Keratinocyte (primary cell): ENCODE measurements at places on chromosomes 16 and 17. TPM values are rescaled to one million over a fixed set of nuclear protein-coding genes. Genes with fewer than 3 reads are reported as not detected.
A peak's percentile ranks its signal among the peaks of the same experiment; 100 is the strongest.

DNA sequence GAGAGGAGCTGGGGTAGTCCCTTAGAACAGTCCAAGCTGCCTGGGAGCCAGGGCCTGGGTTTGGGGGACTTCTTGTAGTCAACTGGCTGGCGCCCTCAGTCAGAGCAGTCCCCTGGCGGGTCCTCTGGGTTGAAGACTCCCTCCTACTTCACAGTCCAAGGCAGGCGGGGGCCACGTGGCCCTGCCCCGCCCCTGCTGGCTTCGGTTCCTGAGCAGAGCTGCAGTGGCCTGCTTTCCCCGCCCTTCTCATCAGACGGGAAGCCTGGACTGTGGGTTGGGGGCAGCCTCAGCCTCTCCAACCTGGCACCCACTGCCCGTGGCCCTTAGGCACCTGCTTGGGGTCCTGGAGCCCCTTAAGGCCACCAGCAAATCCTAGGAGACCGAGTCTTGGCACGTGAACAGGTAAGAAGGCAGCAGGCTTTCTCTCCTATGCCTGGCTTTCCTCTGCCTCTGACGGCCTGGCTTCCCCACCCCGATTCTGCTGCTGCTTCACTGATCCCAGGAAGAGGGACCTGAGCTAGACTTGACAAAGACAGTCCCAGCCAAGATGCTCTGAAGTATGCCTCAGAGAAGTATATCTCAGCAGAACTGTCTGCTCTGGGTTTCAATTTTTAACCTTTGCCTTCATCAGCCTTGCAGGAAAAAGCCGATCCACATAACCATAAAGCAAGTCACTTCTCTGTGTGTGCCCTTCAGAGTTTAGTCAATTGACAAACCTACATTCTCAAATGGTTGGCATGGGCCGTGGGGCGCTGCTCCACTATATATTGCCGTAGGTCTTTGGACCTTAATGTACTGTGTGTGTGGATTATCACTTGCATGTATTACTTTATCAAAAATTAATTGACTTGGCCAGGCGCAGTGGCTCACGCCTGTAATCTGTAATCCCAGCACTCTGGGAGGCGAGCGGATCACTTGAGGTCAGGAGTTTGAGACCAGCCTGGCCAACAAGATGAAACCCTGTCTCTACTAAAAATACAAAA is 56.3 kb downstream of the SF3B3 start:
- no peaks in the 10 kb centered on the region for H3K27me3 ChIP-seq
- DNase-seq, result no peak

GRCh38 chr17:78883533-78884131 is 19.4 kb downstream of the CEP295NL start:
- peaks cover 5% of the 10 kb centered on the region for H3K27me3 ChIP-seq
- peak overlapping the region; percentile 20 for H3K27ac ChIP-seq
- H3K4me3 ChIP-seq, result no peak overlapping the region
- no peak for DNase-seq

DNA sequence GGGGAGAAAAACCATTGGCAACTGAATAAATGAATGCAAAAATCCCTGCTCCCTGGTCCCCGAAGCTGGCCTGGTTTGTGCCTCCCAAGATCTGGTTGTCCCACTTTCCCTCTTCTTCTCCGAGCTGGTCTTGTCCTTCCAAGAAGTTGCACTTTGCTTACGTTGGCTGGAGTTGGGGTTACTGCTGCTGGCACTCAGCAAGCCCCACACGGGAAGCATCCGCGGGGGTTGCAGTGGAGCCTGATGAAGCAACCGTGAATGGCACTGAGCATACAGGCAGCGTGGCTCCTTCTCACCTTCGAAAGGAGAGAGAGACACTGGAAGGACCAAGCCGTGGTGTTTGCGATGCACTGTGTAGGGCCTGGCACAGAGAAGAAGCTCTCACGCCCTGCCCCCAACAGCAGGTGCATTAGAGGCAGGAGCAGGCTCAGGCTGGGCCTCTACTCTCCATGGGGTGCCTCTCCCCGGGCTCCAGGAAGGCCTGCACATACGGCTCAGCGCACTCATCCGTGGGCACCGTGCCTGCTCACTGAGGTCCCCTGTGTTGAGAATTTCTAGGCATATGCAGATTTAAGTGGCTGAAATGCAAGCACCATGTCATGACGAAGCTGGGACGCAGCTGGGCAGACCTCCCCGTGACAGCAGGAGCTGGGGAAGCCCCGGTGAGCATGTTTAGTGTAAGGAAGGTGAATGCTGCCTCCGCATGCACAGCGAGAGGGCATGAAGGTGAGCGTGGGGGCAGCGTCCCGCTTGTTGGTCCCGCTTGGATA is 12.1 kb downstream of the CA5A start:
- H3K4me3 ChIP-seq, result peak overlapping the region; percentile 19
- no peak overlapping the region for H3K27ac ChIP-seq
- H3K4me1 ChIP-seq, result peaks cover 16% of the 10 kb centered on the region
- DNase-seq, result no peak

DNA sequence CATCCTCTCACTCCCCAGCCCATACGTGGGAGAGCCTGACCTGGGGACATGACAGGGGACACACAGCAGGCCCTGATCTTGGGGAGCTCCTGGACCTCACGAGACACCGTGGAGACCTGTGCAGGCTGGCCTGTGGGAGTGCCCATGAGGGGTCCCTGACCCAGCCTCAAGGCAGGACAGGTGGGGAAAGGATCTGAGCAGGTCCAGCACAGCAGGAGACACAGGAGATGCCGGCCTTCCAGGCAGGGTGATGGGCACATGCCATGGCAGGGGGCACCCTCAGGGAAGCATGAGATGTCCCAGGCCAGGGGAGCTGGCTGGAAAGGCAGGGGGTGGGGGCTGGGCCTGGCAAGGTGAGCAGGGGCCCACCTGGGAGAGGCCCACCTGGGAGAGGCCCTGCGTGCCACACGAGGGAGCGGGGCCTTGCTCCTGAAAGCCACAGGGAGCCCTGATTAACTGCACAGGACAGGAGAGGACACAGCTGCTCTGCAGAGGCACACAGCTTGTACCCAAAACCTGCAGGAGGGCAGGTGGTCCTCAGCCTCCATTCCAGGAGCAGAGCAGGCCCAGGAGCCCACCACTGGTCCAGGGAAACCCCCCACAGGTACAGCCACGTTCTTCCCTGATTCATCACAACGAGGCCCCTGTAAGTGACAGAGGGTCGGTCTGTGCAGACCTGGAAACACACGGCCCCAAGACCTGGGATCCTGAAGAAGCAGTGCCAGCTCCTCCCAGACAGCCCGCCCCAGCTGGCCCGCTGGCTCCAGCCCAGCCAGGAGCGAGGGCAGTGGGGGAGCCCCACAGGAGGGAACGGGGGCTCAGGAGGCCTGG is 26.6 kb upstream of the KRT17 start:
- no peaks in the 10 kb centered on the region for H3K27me3 ChIP-seq
- no peak for DNase-seq
- no peak overlapping the region for H3K4me3 ChIP-seq

DNA sequence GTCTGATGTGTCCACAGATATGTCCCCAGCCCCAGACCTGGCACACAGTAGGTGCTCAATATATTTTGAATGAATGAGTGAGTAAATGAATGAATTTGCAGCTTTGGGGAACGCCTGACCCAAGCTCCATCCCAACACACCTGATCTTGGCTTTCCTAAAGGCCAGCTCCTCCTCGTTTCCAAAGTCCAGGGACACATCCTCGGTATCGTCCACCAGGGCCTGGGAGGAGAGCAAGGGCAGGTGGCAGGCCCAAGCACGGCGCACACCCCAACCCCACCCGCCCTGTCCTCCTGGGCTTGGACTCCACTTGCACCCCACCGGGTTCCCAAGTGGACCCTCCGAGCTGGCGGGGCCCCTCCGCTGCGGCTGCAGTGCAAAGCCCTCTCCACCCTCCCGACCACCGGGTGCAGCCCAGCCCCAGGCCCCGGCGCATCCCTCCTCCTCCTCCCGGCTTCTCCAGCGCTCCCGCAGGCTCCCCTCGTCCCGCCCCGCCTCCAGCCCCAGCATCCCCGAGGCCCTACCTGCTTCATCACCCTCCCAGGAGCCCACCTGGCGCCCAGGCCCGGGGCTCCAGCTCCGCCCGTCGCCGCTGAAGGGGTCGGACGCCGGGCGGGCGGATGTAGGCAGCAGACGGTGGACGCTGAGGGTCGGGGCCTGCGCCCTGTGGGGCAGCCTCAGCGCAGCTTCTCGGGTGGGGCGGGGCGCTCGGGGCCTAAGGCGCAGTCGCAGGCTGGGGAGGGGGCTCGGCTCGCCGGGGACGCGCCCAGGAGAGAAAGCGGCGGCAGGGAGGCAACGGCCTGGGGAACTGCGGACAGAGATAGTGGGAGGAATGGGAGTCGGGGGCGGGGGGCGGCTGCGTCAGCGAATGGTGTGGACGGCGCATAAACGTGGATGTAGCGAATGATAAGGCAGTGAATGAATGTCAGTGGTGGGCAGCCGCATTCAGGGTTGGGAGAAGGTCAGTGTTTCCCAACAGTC is at the start of gene TVP23A:
TVP23A (minus strand) TSS at position 832 of the 979 bp plus-strand sequence; CDS start at position 531, 301 bp downstream.
- no peaks in the 10 kb centered on the region for H3K36me3 ChIP-seq
- no peak within 1 kb of the TSS for H3K4me3 ChIP-seq
- peaks cover 4% of the 10 kb centered on the region for H3K27me3 ChIP-seq
- no peak for DNase-seq

- H3K27me3 ChIP-seq, result no peaks in the 10 kb centered on the region
- H3K4me1 ChIP-seq, result no peaks in the 10 kb centered on the region
- no peak for DNase-seq
- no peak overlapping the region for H3K27ac ChIP-seq
Measured at GRCh38 chr16:86984343-86984742, 332.8 kb downstream of the C16orf95 start.

SPATA2L gene
- polyA plus RNA-seq, result 1.7 to 3.9 TPM (median 2.8 TPM) in 3 replicates

CCL2 gene
- 0.24 to 0.49 TPM in 2 of 3 replicates, not detected in the other for polyA plus RNA-seq
